Astrocyte (in vitro differentiated cells and primary cell): ENCODE measurements at places on chromosomes 5 and 9.

- no peak overlapping the region for H3K4me3 ChIP-seq
- DNase-seq, result no peak
- H3K27ac ChIP-seq, result no peak overlapping the region
- no peaks in the 10 kb centered on the region for H3K27me3 ChIP-seq
- H3K4me1 ChIP-seq, result no peaks in the 10 kb centered on the region
These were observed 53.1 kb upstream of the ANKRD55 start for GRCh38 chr5:56286015-56286884.

DNA sequence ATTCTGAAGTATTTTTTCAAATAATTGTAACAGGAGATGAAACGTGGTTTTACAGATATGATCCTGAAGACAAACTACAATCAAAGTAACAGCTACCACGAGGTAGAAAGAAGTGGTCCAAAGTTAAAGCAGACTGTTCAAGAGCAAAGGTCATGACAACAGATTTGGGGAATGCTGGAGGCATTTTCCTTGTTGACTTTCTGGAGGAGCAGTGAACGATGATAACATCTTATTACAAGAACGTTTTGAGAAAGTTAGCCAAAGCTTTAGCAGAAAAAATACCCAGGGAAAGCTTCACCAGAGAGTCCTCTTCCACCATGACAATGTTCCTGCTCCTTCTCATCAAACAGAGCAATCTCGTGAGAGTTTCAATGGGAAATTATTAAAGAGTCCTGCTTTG is 145.4 kb upstream of the NREP start:
- H3K36me3 ChIP-seq, result no peaks in the 10 kb centered on the region
- no peak overlapping the region for H3K4me3 ChIP-seq
- H3K4me1 ChIP-seq, result no peaks in the 10 kb centered on the region
- no peaks in the 10 kb centered on the region for H3K27me3 ChIP-seq
- DNase-seq, result no peak

GRCh38 chr9:20566401-20566800 is 55.9 kb downstream of the MLLT3 start:
- no peak overlapping the region for H3K4me3 ChIP-seq
- no peak for DNase-seq
- peaks cover 14% of the 10 kb centered on the region for H3K4me1 ChIP-seq

GRCh38 chr5:147336876-147337275 is 102.0 kb downstream of the STK32A start:
- H3K36me3 ChIP-seq, result no peaks in the 10 kb centered on the region
- H3K27me3 ChIP-seq, result no peaks in the 10 kb centered on the region
- H3K27ac ChIP-seq, result no peak overlapping the region
- H3K4me1 ChIP-seq, result no peaks in the 10 kb centered on the region
- H3K4me3 ChIP-seq, result no peak overlapping the region

GRCh38 chr5:107869438-107870115 is 198.8 kb upstream of the EFNA5 start:
- peak overlapping the region; percentile 90 for H3K27ac ChIP-seq
- H3K36me3 ChIP-seq, result no peaks in the 10 kb centered on the region
- no peak overlapping the region for H3K4me3 ChIP-seq
- H3K27me3 ChIP-seq, result no peaks in the 10 kb centered on the region
- peak; percentile 85 for DNase-seq
- H3K4me1 ChIP-seq, result peaks cover 20% of the 10 kb centered on the region

DNA sequence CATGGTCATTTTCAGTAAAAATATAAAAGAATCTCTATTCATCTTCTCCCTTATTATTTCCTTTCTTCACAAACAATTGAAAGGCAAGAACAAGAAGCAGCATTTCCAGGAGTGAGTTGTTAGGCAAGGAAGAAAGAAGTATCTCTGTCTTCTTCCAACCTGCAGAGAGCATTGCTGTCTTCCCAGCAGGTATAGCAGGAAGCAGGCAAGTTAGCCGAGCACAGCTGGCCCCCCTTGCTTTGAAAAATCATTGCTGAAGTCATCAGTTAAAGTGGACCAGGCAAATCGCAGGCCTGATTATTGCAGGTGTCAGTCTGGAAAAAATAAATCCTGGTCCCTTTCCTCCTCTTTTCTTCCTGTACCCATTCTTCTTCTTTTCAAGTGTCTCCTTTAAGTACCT is 353.1 kb upstream of the BRINP1 start:
- no peaks in the 10 kb centered on the region for H3K27me3 ChIP-seq
- no peak for DNase-seq
- no peak overlapping the region for H3K27ac ChIP-seq
- H3K4me3 ChIP-seq, result no peak overlapping the region
- no peaks in the 10 kb centered on the region for H3K4me1 ChIP-seq

DNA sequence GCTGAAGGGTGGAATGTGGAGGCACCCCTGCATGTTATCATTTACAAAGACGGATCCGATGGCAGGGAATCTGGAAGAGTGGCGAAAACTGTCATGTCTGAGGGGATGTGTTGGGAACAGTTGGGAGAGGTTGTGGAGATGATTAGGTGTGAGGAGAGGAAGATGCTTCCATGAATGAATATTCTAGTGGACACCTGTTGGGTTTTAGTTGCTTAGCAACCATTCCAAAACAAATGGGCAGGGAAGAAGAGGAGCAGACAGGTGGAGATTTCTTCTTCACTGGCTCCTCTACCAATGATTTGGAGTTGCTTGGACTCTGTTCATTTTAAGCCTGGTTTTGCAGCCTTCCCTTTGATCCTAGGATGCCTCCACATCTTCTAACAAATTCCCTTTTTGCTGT is 465.3 kb upstream of the CLINT1 start:
- H3K36me3 ChIP-seq, result no peaks in the 10 kb centered on the region
- no peak for DNase-seq
- no peaks in the 10 kb centered on the region for H3K4me1 ChIP-seq
- H3K4me3 ChIP-seq, result no peak overlapping the region
- no peak overlapping the region for H3K27ac ChIP-seq
- H3K27me3 ChIP-seq, result no peaks in the 10 kb centered on the region

DNA sequence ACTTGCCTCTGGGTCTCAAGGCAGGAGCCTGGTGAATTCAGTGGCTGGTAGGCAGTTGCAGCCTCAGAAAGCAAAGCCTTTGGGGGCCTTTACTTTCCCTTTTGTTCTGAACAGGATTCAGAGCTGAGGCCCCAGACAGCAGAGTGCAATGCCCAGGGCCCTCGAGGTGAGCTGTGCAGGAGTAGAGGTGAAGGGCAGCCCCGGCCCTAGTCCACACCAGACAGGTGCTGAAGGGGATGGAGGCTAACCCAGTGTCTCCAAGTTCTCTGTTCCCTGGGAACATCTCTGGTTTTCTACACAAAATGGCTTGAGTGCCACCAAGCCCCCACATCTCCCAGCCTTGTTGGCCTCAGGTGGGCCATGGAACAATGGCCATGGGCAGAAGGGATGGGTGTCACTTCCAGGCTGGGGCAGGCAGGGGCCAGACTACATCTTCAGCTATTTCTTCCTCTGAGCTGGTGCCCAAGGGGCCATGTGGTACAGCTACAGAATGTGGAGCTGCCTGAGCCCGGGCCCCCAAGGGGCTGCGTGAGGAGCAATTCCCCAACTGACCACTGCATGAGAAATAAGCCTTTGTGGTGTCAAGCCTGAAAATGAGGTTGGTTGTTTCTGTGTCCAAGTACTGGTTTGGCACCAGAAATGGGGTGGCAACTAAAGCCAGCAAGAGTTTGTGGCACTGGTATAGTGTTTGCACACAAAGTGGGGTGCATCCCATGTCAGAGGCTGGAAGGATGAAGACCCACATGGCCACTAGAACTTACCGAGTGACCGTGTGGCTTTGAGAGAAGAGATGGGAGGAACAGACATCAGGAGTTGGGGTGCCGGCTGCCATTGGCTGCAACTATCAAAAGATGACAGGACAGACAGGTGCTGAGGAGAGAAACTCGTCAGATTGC is 57.8 kb downstream of the BARX1 start:
- no peak for DNase-seq
- no peak overlapping the region for H3K27ac ChIP-seq
- H3K4me1 ChIP-seq, result no peaks in the 10 kb centered on the region
- H3K36me3 ChIP-seq, result no peaks in the 10 kb centered on the region
- H3K4me3 ChIP-seq, result no peak overlapping the region
- H3K27me3 ChIP-seq, result no peaks in the 10 kb centered on the region

- no peak for DNase-seq
- peaks cover 2% of the 10 kb centered on the region for H3K27me3 ChIP-seq
- no peaks in the 10 kb centered on the region for H3K36me3 ChIP-seq
These were observed 253.0 kb upstream of the ARRDC3 start for GRCh38 chr5:91635950-91636734.

- no peak for DNase-seq
- H3K27me3 ChIP-seq, result no peaks in the 10 kb centered on the region
- no peak overlapping the region for H3K27ac ChIP-seq
- no peaks in the 10 kb centered on the region for H3K36me3 ChIP-seq
- H3K4me1 ChIP-seq, result no peaks in the 10 kb centered on the region
These were observed 42.4 kb downstream of the STARD4 start for GRCh38 chr5:111469903-111470302.

DNA sequence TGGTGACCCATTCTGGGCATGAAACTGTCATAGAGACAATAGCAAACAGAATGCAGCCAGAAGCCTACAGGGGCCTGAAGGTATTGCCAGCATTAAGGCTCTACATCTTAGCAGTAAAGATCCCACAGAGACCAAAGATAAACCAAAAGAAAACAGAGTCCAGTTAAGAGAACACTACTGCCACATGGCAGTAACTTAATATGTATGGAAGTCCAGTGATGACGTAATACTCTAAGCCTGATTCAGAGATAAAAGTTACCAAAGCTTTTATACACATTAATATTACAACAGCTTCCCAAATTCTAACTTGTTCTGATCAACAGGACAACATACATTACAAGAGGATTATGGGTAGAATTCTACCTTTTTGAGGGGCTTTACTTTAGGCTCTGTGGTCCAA is 371.5 kb downstream of the PRELID2 start:
- H3K27me3 ChIP-seq, result no peaks in the 10 kb centered on the region
- no peak overlapping the region for H3K4me3 ChIP-seq
- H3K27ac ChIP-seq, result no peak overlapping the region
- DNase-seq, result no peak
- H3K36me3 ChIP-seq, result no peaks in the 10 kb centered on the region

- H3K27ac ChIP-seq, result no peak overlapping the region
- H3K4me3 ChIP-seq, result no peak overlapping the region
- no peaks in the 10 kb centered on the region for H3K36me3 ChIP-seq
- DNase-seq, result no peak
- no peaks in the 10 kb centered on the region for H3K4me1 ChIP-seq
These were observed 56.1 kb downstream of the HRH2 start for GRCh38 chr5:175713930-175714329.

DNA sequence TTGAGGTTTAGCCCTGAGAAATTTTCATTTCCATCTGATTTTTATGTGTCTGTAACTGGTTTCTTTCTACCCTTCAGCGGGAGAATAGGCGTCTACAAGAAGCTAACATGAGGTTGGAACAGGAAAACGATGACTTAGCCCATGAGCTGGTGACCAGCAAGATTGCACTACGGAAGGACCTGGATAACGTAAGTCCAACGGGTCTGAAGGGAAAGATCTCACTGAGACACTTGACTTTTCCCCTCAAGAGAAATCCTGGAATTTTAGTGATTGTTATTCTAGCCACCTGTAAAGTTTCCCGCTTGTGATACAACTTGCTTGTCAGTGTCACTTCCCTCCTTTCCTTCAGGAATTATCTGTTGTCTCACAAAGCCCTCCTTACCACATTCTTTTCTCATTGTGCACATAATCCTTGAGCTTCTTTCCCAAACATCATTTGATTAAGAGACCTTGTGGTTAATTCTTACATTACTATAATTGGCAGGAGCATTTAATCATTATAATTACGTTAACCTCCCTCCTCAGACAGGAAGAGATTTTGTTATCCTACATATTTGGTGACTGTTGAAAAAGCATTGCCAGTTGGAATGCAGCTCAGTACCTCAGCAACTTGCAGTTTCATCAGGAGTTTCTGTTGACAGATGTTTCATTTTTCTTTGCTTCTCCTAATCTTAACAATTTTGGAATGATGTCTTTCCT is 56.9 kb downstream of the GPR21 start:
- no peak overlapping the region for H3K4me3 ChIP-seq
- H3K4me1 ChIP-seq, result no peaks in the 10 kb centered on the region
- DNase-seq, result peak; percentile 83
- H3K27ac ChIP-seq, result no peak overlapping the region

GRCh38 chr9:87518702-87519335 is 21.2 kb downstream of the DAPK1 start:
- no peak overlapping the region for H3K4me3 ChIP-seq
- no peaks in the 10 kb centered on the region for H3K4me1 ChIP-seq
- no peaks in the 10 kb centered on the region for H3K36me3 ChIP-seq
- no peak overlapping the region for H3K27ac ChIP-seq

- DNase-seq, result no peak
- H3K36me3 ChIP-seq, result peaks cover 74% of the 10 kb centered on the region
- no peaks in the 10 kb centered on the region for H3K27me3 ChIP-seq
- H3K4me3 ChIP-seq, result no peak overlapping the region
- no peak overlapping the region for H3K27ac ChIP-seq
- H3K4me1 ChIP-seq, result peaks cover 39% of the 10 kb centered on the region
These were observed 40.3 kb downstream of the CSF1R start for GRCh38 chr5:150046031-150046430.

DNA sequence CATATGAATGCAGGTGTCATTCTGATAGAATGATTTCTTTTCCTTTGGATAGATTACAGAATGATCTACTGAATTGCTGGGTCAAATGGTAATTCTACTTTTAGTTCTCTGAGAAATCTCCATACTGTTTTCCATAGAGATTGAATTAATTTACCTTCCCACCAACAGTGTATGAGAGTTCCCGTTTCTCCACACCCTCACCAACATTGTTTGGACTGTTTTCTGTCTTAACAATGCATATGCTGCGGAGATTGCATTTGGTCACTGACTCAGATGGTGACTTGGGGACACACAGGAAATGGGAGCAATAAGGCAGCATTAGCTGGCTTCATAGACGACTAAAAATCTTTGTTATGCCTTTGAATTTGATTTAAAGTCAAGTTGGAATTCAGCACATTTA is 95.9 kb downstream of the CDH6 start:
- peaks cover 2% of the 10 kb centered on the region for H3K36me3 ChIP-seq
- H3K4me3 ChIP-seq, result no peak overlapping the region
- no peak overlapping the region for H3K27ac ChIP-seq
- H3K27me3 ChIP-seq, result no peaks in the 10 kb centered on the region
- no peak for DNase-seq

GRCh38 chr9:89175828-89176261 is 2.8 kb downstream of the SHC3 start:
- no peaks in the 10 kb centered on the region for H3K27me3 ChIP-seq
- peaks cover 38% of the 10 kb centered on the region for H3K4me1 ChIP-seq
- H3K36me3 ChIP-seq, result peaks cover 6% of the 10 kb centered on the region
- H3K4me3 ChIP-seq, result peak overlapping the region; percentile 86
- peak overlapping the region; percentile 61 for H3K27ac ChIP-seq

- peaks cover 11% of the 10 kb centered on the region for H3K4me1 ChIP-seq
- DNase-seq, result peak; percentile 92
- no peaks in the 10 kb centered on the region for H3K27me3 ChIP-seq
- H3K27ac ChIP-seq, result no peak overlapping the region
- H3K36me3 ChIP-seq, result no peaks in the 10 kb centered on the region
- no peak overlapping the region for H3K4me3 ChIP-seq
These were observed 9.6 kb upstream of the FSD1L start for GRCh38 chr9:105438141-105438806.

GRCh38 chr5:10689391-10690081 is 71.5 kb downstream of the DAP start:
- no peak overlapping the region for H3K4me3 ChIP-seq
- H3K27ac ChIP-seq, result peak overlapping the region; percentile 93
- H3K27me3 ChIP-seq, result no peaks in the 10 kb centered on the region
- peaks cover 4% of the 10 kb centered on the region for H3K36me3 ChIP-seq
- peaks cover 44% of the 10 kb centered on the region for H3K4me1 ChIP-seq
